RPMI8226 (cell line): ENCODE measurements at places on chromosomes 5 and 9.
A peak's percentile ranks its signal among the peaks of the same experiment; 100 is the strongest.

GRCh38 chr5:36105819-36106218 lies 39.1 kb upstream of the UGT3A2 start:
- DNase-seq = no peak

- DNase-seq = no peak
These were observed 57.7 kb upstream of the RNU6ATAC start for GRCh38 chr9:134222018-134222573.

GRCh38 chr5:172749076-172749475 lies 21.9 kb downstream of the DUSP1 start:
- no peak for DNase-seq

GRCh38 chr5:55096182-55096581 lies 6.3 kb upstream of the GZMA start:
- no peak for DNase-seq

- DNase-seq = peak; percentile 11
These were observed 101.2 kb downstream of the TRIM36 start for GRCh38 chr5:115068239-115069086.

DNA sequence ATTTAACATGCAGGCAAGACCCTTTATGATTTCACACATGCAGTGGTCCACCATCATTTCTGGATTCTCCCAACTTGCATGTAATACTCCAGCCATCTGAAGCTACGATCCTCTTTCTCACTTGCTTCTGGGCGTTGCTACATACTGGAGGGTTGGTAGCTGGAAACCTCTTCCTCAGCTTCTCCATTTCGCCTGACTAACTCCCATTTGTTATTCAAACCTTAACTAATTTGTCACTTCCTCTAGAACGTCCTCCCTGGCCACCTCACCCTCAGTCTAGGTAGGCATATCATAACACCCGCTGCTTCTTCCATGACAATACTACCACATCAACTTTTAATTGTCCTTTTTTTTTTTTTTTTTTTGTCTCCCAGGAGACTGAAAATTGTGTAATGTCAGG lies 72.6 kb upstream of the EQTN start:
- DNase-seq = no peak

- DNase-seq = no peak
These were observed 334.6 kb upstream of the IRX1 start for GRCh38 chr5:3261081-3261480.

DNA sequence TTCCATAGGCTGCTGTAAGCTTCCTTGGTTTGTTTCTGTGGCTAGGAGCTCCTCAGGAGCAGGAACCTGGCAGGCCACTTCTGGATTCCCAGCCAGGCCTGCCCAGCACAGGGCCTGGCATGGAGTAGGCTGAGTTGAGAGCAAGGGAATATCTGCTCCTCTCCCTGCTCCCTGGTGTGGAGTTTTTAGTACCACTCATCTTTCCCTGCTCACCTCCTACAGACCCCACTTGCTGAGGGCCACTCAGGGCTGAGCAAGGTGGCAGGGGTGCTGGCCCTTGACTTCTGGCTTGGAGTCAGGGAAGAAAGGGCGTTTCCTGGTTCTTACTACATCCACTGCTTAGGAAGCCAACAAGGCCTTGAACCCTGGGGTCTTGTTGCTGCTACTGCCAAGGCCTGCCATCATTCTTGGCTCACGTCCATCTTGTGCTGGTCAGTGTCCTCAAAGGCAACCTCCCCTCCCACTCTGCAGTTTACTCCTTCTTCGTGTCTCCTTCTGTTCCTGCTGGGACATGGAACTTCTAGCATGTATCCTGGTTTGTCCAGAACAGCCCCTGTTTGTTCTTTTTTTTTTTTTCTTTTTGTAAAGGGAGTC lies 54.9 kb downstream of the PSD2 start:
- no peak for DNase-seq

- no peak for DNase-seq
These were observed 1.8 kb upstream of the TRIM41 start for GRCh38 chr5:181221105-181221791.

- no peak for DNase-seq
These were observed 19.2 kb upstream of the POMT1 start for GRCh38 chr9:131483319-131484050.

DNA sequence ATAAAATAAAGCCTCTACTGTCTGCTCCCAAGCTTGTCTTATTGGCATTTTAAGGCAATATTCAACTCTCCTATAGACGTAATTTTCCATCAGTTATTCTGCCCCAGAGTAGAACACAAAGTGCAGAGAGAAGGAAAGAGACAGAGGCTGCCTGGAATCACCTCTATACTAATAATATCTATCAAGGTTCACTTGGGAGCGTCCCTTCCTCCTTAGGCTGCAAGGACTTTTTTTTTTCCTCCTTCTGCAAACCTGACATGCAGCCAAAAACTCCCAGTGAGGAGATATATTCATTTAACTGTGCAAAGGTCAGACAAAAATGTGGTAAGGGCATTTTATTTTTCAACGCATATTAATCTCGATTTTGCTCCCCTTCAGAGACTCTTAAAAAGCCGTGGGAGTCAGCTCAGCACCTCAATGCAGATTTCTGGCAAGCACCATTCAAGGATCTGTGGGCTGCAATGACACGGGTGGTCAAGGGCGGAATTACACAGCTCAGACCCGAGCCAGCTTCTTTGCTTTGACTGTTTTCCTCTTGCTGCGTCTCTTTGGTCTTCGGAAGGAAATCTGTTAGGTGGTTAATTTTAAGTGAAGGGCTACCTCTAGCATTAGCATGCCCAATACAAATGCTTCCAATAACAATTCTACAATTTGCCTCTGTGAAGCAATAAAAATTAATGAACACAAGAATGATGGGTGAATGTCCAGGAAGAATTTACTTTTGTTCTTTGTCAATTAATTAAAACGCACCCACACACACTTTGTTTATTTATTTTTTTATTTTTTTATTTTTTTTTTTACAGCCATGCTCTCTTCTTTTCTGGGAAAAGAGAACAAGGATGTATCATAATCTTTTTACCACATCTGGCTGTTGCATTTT lies 587.7 kb upstream of the GRAMD2B start:
- DNase-seq = peak; percentile 25

DNA sequence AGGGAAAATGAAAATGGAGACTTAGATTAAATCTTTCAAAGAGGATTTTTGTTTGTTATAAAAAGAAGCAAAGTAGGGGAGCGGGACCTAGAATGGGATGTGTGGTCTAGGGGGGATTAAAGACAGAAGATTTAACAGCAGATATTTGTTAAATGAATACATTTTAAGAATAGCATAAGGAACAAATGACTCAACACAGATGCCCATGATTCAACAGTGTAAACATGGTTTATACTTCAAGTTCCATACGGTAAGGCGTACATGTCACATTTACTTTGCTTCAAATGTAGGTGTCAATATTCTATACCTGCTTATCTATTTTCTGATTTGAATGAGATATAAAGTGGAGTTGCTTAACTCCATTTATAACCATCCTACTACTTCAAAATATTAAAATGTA lies 1.5 kb downstream of the TICAM2 start:
- no peak for DNase-seq

DNA sequence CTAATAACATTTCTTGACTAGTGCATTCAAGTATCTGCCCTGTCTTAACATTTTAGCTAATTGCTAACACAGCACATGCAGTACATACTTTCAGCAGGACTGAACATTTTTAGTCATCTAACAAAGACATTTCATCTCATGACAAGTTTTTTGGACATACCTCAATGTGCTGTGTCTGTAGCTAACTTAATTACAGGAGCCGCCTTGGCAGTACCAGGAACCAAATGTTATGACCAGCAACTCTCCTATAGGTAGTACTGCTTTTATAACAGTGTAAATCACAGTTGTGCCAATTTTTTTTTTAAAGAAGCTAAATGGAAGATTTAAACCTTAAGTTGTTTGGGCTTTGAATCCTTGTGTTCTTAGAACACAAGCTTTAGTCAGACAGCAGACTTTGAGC lies 99.4 kb upstream of the SAP30L start:
- DNase-seq = no peak

GRCh38 chr5:115086473-115086872 lies 83.2 kb downstream of the TRIM36 start:
- no peak for DNase-seq

DNA sequence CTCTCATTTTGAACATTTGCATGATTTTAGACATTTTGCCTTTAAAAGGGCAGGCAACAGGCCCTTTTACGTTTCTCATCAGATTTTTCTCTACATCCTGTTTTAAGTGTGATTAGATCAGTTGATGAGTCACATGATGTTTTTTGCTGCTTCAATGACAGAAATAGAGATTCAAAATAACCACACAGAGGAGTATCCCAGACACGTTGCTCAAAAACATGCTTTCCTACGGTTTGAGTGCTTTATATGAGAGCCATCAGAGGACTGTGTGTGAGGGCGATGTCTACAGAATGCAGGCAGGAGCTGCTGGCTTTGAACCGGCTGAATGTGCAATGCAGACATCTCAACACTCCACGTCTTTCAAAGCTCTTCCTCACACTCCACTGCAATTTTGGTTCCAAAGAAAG lies 42.1 kb downstream of the OTULIN start:
- no peak for DNase-seq

GRCh38 chr9:107545036-107545435 lies 55.5 kb upstream of the KLF4 start:
- DNase-seq = no peak

GRCh38 chr9:92042260-92042659 lies 73.0 kb downstream of the SPTLC1 start:
- DNase-seq = no peak

DNA sequence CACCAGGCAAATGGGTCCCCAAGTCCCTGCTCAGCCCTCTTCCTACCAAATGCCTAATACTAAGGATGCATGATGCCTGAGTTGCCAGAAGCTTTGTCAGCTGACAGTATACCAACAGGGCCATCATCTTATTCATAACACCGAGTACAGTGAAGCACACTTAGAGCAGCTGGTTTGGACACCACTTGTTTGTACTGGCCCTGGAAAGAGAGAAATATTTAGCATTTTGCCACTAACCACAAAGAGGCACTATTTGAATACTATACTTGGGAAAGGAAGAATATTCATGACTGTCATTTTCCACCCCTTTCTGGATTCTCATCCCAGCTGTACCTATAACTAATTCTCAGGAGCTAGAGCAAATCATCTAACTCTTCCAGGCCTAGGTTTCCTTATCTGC lies 364.4 kb upstream of the KIF2A start:
- DNase-seq = no peak

- no peak for DNase-seq
These were observed 237.1 kb downstream of the DMRTA1 start for GRCh38 chr9:22683700-22684075.

DNA sequence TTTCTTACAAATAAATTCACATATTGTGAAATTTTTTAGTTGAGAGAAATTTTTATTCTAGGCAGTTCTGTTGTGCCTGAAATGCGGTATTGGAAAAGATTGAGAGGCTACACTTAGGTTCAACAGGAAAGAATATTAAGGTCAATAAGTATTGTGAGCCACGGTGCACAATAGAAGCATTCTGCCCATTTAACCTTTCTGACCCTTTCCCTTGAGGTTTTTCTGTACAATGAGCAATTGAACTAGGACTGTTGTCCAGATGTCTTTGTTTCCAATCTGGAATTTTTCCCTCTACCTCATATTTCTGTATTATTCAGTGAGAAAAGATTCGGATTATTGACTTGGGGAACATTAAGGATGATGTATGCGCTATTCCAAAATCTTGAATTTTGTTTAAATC lies 205.2 kb downstream of the NR3C1 start:
- no peak for DNase-seq

DNA sequence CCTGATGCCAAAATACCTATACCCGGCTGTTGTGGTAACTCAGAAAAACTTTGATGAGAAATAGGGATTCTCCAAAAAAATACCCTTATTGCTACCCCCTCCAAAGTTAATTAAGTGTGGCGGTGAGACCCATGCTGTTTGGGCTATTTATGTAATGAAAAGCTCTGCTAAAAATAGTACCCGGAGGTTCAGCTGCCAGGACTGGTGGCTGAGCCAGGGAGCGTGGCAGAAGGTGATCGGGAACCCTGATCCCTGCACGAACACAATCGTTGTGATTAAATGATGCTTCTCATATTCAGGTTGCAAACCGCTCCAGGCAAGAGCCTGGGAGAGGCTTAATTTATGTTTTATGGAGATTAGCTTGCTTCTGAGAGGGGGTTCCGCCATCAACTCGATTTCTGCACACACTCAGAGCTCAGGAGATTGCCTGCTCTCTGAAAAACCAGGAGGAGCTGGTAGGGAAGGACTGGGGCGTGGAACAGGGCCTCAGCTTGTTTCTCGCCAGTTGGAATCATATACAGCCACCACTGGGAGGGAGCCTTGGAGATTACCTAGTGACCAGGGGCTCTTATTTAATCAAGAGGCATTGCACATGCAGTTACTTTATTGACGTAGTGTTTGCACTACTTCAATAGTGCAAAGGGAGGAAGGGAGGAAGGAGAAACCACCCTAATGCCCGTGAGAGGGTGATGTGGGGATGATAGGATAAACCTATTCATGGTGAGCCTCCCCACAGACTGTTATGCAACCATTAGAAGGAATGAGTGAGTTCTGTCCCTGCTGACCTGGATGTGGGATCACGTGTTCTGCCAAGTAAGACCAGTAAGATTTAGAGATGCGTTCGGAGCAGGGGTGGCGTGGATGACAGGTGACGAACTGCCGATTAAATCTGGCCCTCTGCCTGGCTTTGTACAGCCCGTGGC lies 23.4 kb downstream of the HRH2 start:
- peak; percentile 38 for DNase-seq

DNA sequence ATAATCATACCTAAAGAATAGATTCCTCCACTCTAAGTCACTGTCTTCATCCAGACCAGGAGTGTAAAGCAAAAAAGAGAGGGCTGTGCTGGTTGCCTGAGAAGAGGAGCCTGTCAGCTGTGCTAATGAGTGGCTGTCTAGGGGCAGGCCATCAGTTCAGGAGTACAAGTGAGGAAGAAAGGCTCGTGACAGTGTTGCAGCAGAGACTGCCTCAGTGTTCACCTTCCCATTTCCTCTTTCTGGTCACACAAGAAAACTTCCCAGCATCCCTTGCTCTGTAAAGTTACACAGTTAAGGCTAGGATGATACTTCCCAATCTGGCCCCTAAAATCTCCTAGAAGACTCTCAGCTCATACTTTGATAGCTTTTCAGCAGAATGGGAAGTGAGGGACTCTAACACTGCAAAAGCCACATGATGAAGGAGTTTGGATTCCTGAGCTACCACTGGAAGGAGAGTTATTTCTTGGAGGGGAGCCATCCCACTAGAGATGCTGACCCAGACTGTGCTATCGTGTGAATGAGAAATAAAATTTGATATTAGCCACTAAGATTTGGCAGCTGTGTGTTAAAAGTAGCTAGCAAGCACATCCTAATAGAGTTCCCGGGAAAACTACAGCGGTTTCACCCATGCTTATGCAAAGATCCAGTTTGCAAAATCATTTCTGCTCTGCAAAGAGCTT lies 67.1 kb downstream of the ADAMTS12 start:
- no peak for DNase-seq

- DNase-seq = no peak
These were observed 587 bp downstream of the C5orf47 start for GRCh38 chr5:173989432-173990082.
